ENCODE measurements at places on chromosomes 2 and 18.

- DNase-seq: no peak
These were observed 39.1 kb upstream of the FAM124B start for GRCh38 chr2:224440988-224441387.

DNA sequence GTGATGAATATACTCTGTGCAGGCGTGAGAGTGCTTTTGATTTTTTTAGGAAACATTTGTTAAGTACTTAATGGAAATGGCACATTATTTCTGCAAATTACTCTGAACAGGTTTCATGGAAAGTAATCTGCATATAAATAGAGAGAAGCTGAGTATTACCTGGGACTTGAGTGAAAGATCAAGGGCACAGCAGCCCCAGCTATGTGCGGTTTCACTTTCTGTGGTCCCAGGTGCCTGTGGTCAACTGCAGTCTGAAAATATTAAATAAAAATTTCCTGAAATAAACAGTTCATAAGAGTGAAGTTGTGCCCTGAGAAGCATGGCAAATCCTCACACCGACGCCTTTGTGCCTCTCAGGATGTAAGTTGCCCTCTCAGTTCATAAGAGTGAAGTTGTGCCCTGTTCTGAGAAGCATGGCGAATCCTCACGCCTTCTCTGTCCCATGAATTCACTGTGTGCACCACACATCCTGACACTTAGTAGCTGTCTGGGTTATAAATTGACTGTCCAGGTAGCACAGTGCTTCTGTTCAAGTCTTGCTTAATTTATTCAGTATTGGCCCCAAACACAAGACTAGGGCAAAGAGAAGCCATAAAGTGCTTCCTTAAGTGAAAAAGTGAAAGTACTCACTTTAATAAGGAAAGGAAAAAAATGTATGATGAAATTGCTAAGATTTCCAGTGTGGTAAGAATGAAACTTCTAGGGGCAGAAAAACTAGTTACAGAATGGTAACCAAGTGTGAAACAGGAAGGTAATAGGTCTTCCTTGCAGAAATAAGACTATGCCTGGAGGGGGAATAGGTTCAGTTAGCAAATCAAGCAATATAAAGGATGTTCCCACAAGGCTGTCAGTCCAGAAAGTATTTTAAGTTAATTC, 4.3 kb upstream of the SNTG2 start:
- DNase-seq: no peak

GRCh38 chr2:160670618-160671017, 177.0 kb upstream of the RBMS1 start:
- no peak for DNase-seq

DNA sequence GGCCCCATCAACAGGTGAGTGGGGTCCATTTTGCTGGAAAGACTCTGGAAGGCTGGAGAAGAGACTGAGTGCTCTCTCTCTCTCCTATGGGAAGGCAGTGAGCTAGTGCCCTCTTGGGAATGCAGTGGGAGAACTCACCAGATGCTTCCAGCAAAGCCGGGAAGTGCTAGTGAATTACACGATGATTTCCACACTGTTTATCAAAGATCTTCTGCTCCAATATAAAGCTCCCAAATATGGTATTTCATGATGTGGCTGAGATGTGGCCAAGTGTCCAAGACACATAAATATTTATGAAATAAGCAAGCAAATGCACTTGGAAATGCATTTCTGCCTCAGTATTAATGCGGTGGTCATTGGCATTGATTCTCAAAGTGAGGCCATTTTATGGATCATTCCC, 135.9 kb downstream of the VAPA start:
- DNase-seq: no peak

GRCh38 chr2:128390991-128391630, 72.4 kb upstream of the HS6ST1 start:
- DNase-seq: no peak

DNA sequence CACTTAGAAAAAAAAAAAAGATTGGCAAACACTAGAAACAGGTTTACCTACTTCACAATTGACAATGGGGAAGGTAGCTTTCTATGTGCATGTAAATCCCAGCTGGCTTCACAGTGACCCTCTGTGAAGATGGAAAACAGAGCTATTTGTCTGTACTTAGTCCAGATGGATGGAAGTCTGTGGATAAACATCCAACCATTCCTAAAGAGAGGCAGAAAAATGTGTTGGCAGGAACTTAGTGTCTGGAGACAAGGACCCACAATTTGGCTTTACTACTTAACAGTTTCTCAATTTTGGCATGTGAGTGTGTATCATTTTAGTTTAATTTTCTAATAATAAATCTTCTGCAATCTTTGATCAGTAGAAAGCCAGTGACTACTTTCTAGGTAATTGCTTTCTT, 154.4 kb downstream of the RAD51AP2 start:
- DNase-seq: no peak

DNA sequence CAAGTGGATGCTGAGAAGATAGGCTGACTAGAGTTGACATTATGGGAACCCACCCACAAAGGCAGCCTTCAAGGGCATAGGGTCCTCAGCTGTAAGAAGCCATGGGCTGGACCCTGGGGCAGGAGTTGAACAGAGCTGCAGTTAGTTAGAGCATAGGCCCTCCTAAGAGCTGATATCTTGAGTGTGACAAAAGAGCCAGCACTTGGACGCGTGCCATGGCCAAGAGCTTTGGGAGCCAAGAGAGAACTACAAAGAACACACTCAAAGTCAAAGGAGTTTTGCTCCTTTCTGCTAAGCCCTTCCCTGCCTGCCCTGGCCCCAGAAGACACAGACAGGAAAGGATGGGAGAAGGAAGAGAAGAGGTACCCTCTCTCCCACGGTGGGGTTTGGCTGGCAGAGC, 29.9 kb upstream of the AGAP1 start:
- DNase-seq: no peak

GRCh38 chr2:233846387-233847247, 7.7 kb downstream of the HJURP start:
- DNase-seq: no peak

DNA sequence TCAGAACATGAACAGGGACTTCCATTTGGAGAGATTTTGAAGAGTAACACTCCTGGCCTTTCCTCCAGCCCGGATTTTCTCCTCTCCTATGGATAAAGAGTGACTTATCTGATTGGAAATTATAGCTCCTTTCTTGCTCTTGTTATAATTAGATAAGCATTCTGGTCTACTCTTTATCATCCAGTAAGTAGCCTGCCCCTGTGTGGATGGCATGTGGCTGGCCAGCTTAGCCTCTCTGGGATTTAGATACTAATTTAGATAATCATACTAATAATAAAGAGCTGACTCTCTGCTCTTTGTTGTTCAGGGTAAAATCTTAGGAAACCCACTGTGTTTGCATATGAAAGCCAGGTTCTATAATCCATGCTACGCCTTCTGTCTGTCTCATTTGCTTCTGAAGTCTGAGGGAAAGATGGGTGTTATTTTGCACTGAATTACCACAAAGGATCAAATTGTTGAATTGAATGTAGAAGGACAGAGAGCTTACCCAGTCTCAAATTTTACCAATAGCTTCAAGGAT, 438.8 kb downstream of the SPAG16 start:
- DNase-seq: no peak

GRCh38 chr2:38173683-38174082, 97.7 kb upstream of the CYP1B1 start:
- DNase-seq: no peak

- no peak for DNase-seq
These were observed 818.8 kb downstream of the SLC4A3 start for GRCh38 chr2:220446106-220446712.

DNA sequence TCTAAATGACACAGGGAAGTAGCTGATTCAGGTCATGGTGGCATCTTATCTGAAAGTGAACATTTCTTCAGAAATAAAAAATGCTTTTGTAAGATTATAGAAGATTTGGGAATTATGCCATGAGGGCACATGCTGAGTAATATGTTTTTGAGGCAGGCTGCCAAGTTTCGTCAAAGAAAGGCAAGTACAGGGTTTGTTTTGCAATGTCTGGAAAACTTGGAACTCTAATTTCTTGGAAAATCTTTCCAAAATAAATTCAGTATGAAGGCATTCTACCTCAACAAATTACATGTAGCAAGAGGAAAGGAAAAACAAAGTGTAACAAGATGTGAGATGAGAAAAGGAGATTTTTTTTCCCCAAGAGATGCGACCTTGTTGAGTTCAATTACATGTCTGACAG, 167.7 kb downstream of the PLCL1 start:
- no peak for DNase-seq

Measured in activated CD8-positive, alpha-beta memory T cell treated with anti-CD3 and anti-CD28 coated beads, Interleukin-2, amount 10 ng/mL, durations not matched to agents 7 days and 5 days (primary cell).